Fibroblast of villous mesenchyme (primary cell): ENCODE measurements at places on chromosomes 16 and 17. TPM values are rescaled to one million over a fixed set of nuclear protein-coding genes. Genes with fewer than 3 reads are reported as not detected.

- DNase-seq: no peak
These were observed 444.6 kb downstream of the MAF start for GRCh38 chr16:79155904-79156303.

- no peak for DNase-seq
These were observed 290.0 kb upstream of the SOX9 start for GRCh38 chr17:71830866-71831265.

GRCh38 chr17:43935204-43935925, 6.9 kb downstream of the PPY start:
- no peak for DNase-seq

GRCh38 chr17:76540381-76541300, 797 bp downstream of the PRCD start:
- DNase-seq: peak; percentile 96

Gene CA5A
- not detected in 2 replicates for total RNA-seq

Gene CCL1
- not detected in 2 replicates for total RNA-seq

- DNase-seq: peak; percentile 13
These were observed 2.4 kb downstream of the FBRS start for GRCh38 chr16:30660424-30661261.

DNA sequence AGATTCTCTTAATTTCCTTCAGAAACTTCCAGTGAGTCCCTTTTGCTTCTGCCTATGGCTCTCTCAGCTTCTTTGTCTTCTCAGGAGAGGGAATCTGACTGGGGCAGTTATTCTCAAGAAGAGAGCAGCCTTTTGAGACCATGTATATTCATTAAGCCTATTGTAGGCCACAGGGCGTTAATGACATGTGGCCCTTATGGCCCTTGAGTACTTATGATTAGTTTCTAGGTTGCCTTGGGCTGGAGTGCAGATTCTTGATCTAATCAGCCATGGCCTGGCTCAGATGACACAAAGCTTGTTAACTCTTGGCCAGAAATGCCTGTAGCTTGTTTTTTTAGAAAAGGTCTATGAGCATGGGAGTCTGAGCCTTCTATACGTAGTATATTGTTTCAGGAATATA, 17.4 kb downstream of the MFSD11 start:
- DNase-seq: no peak

DNA sequence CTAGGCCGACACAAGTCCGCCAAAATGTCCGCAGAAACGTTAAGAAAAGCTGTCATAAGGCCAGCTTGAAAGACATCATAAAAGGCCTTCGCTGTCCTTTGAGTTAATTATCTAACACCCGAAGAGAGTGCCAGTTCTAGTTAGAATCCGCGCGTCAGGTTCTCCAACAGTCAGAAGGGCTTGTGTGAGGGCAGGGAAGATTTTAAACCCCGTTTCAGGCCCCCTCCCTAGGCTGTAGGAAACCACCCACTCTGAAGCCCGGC, 729 bp upstream of the CLTC start:
- DNase-seq: no peak

Gene SRRM2
- total RNA-seq: 51.9 and 62.2 TPM in 2 replicates

Gene SLFN12L
- not detected in 2 replicates for total RNA-seq

Gene HBA1
- not detected in 2 replicates for total RNA-seq

GRCh38 chr16:28873543-28874201, 4.6 kb upstream of the ATP2A1 start:
- peak; percentile 7 for DNase-seq

GRCh38 chr17:35841505-35841904, 27.2 kb downstream of the HEATR9 start:
- DNase-seq: peak; percentile 23

GRCh38 chr17:18339933-18340332, 23.4 kb downstream of the SHMT1 start:
- no peak for DNase-seq

Gene C17orf67
- total RNA-seq: 0.64 and 0.86 TPM in 2 replicates

- no peak for DNase-seq
These were observed 30.3 kb upstream of the VAT1L start for GRCh38 chr16:77758046-77758445.

DNA sequence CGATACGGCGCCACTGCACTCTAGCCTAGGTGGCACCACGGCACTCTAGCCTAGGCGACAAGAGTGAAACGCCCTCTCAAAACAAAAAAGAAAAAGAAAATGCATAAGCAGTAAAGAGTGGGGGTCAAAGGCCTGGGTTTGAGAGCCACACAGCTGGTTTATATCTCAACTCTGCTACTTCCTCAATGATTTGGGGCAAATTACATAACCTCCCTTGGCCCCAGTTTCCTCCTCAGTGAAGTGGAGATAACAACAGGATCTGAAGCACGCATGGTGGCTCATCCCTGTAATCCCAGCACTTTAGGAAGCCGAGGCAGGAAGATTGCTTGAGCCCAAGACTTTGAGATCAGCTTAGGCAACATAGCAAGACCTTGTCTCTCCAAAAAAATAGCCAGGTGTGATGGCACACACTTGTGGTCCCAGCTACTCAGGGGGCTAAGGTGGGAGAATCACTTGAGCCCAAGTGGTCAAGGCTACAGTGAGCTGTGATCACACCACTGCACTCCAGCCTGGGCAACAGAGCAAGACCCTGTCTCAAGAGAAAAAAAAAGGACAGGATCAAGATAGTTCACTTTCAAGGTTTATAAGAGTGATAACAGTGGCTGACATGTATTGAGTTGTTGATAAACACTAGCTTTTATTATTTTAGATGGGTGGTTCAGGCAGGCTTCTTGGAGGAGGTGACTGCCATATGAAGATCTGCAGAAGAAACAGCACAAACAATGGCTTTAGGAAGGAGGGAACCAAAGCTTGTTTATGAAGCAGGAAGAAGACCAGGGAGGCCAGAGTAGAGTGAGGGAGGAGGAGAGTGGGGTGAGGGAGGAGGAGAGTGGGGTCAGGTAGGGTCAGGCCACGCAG, 8.5 kb upstream of the COG1 start:
- DNase-seq: peak; percentile 34

GRCh38 chr17:51645056-51645455, 384.7 kb downstream of the UTP18 start:
- no peak for DNase-seq

- peak; percentile 25 for DNase-seq
These were observed 913 bp downstream of the CDIP1 start for GRCh38 chr16:4537376-4538343.

DNA sequence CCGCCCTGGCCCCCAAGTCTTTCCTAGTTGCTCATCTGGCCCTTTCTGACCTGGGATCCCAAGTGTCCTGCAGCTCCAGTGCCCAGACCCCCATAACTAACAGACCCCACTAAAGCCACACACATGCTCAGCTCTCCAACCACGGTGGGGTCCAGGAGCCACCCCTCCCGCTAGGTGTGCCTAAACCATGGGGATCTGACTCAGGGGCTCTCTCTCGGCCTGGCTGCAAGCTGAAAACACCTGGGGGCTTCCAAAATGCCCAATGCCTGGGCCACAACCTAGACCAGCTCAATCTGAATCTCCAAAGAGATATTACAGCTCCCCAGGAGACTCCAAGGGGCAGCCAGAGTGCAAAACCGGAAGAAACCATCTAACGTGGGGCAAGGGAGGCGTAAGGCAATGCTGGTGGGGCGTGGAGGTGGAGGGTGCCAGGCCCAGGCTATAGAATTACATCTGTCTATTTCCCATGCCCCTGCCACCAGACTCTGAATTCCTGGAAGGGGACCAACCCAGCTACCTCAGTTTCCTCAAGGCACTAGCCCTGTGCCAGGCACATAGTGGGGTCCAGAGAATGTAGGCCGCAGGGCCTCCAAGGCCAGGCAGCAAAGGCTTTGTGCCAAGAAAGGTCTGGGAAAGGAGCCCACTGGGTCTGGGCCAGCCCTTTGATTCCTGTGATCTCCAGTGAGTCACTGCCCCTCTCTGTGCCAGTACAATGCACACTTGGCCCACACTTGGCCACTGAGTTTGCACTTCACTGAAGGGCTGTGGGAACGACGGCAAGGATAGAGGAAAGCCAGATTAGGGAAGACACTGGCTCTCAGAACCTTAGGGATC, 3.3 kb downstream of the CD2BP2 start:
- peak; percentile 68 for DNase-seq

Gene GJD3
- 2.2 and 2.9 TPM in 2 replicates for total RNA-seq

GRCh38 chr17:75010683-75011400, 1.6 kb upstream of the MRPL58 start:
- peak; percentile 73 for DNase-seq

Gene HLF
- total RNA-seq: not detected in 2 replicates

DNA sequence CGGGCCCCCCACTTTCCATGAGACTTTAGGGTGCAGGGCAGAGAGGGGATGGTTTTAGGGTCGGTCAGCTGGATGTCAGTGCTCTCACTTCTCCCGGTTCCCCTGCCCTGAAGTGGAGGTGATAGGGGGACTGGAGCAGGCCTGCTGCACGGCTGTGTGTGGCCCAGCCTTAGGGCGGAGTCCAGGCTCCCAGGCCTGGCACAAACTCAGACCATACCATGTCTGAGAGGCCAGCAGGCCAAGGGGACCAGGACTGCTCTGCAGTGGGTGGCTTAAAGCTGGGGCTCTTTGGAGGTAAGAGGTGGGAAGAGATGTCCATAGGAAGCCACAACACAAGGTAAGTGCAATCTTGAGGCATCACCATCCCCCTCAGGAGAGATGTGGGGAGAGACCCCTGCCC, 8.3 kb downstream of the TFAP4 start:
- peak; percentile 17 for DNase-seq

DNA sequence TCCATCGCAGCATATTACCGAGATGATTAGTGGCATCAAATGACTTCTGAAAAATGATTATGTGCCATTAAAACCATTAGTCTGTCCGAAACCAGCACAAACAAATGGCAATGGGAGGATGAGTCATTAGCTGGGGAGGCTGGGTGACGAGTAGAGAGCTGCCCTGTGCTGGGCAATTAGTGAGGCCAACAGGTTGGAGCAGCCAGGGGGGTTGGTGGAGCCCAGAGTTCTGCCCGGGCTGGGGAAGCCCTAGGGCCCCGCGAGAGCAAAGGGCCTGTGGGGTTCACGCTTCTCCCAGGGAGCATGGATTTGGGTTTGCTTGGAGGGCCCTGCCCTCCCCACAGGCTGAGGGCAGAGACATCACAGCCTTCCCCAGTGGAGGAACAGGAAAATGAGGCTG, 152.1 kb upstream of the RPL38 start:
- no peak for DNase-seq

GRCh38 chr17:50114849-50115357, 15.1 kb downstream of the SAMD14 start:
- peak; percentile 67 for DNase-seq

Gene SLC16A11
- total RNA-seq: not detected in 2 replicates

DNA sequence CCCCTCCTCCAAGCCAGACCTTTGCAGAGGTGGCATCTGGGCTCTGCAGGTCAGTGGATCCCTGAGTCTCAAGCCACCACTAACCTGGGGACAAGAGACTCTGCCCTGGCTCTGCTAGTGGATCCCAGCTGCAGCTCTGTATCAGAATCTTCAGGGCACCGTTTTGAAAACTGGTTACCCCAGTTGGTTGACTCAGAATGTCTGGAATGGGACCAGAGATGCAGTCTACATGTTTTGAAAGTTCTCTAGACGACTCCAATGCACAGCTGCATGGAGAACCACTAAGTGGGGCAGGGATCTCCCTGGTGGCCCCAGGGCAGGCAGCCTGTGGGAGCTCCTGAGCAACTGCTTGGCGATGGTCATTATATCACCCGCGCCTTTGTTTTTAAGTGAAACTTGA, 34.1 kb upstream of the ADORA2B start:
- DNase-seq: no peak

GRCh38 chr17:8409966-8410882, 12.6 kb upstream of the RNF222 start:
- DNase-seq: peak; percentile 86

DNA sequence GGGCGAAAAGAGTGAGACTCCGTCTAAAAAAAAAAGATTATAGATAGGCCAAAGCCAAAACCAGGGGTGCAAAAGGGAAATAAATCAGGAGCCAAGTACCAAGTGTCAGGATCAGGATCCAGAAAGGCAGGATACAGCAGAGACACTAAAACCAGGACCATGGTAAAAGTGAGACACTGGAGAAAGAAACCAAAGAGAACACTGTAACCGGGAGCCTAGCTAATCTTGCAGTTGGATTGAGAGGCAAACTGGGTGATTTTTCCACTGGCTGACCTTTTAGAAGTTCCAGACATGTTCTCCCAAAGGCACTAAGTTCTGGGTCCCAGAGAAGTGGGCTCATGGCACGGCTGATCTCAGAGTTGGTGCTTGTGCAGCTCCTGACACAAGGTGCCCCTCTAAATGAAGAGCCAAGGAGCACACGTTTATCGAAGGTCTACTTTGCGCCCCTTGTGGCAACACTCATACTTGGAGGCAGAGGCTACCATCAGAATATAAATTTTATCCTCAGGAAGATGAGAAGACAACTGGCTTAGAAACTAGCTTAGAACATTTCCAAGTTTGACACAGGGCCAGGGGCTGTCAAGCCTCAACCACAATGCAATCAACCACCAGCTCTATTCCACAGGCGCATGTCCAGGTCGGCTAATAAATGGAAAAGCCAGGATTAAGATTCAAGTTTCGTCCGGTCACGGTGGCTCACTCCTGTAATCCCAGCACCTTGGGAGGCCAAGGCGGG, 27.5 kb upstream of the HELZ start:
- DNase-seq: no peak

Gene ABCC12
- total RNA-seq: under 0.01 TPM in 1 of 2 replicates, not detected in the other

DNA sequence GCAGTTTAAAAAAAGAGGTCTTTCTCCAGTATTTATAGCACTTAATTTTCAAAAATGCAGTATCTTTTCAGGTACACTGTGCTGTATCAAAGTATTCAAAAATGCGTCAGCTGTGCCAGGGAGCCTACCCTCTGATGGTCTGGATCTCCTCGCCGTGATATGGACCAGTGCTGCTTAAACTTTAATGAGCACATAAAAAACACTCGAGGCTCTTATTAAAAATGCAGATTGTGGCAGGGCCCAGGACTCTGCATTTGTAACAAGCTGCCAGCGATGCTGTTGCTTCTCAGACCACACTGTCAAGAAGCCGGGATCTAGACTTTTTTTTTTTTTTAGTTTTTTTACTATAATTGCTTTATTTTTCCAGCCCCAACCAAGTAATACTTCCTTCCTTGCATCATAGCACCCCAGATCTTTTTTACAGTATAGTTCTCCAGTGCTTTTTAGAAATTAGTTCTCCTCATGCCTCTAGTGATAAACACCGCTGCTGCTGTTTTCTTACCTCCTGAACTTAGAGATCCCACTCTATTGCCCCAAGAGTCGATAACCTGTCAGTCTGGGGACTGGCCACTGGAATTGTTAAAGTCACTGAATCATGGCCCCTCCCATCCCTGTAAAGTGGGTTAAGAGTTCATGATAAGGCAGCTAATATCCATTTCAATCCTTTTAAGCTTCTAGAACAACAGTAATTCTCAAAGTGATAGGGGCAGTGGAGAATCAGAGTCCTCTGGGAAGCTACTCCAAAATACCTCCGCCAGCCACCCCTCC, 1.6 kb upstream of the SMARCD2 start:
- DNase-seq: no peak
